Activated T-cell treated with anti-CD3 and anti-CD28 coated beads for 24 hours (primary cell): ENCODE measurements at places on chromosomes 7 and 10.

DNA sequence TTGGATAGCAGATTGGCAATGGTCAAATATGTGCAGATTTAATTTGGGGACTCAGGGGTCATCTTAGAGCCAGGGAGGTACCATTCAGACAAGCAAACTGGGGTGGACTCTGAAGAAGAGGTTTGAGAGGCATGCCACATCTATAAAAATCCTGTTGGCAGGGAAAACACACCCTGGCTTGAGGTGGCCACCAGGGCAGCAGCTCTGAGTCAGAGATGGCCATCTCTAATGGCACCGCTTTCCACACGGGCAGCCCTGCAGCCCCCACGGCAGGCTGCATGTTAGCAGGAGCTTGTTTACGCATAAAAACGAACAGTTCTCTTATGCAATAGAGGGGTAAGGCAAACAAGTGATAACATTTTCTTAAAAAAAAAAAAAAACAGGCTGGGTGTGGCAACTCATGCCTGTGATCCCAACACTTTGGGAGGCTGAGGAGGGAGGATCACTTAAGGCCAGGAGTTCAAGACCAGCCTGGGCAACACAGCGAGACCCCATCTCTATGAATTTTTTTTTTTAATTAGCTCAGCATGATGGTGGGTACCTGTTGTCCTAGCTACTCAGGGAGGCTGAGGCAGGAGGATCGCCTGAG is 14.9 kb downstream of the DLG5 start:
- DNase-seq: no peak

- DNase-seq: no peak
Measured at GRCh38 chr10:83723080-83723479, 416.2 kb upstream of the GHITM start.

DNA sequence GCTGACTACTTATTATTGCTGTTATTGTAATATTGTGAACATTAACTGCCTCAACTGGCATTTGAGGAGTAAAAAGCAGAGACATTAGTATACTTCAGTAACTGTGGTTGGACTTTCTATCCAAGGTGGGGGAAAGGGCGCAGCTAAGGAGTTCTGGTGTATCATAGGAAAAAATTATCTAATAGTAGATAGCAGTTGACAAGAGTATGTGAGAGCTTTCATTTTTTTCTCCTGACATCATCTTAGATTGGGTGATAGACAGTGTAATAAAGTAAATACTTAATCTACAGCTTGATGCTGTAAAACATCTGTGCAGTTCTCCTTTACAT is 68.9 kb downstream of the PHTF2 start:
- DNase-seq: no peak

DNA sequence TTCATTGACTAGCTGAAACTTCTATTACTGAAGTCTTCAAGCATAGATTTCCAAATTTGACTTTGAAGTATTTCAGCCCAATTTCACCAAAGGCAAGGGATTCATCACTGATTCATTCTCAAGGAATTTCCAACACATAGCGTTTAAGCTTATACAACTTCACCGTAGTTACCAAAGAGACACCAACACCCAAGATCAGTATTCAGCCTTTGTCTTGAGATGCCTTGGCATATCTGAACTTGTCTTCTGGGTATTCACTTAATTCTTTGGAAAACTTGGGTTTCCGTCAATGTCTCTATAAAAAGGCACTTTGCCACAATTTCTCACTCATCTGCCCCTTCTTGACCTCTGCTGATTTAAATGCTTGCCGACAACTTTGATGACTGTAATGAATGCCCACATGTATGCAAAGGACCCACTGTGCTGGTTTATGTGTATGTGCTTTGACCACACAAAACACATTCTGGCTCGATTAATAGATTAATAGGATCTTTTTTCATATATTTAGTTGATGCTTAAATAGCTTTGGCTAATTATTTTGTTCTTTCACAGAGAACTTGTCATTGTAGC is 49.6 kb downstream of the TES start:
- DNase-seq: no peak

DNA sequence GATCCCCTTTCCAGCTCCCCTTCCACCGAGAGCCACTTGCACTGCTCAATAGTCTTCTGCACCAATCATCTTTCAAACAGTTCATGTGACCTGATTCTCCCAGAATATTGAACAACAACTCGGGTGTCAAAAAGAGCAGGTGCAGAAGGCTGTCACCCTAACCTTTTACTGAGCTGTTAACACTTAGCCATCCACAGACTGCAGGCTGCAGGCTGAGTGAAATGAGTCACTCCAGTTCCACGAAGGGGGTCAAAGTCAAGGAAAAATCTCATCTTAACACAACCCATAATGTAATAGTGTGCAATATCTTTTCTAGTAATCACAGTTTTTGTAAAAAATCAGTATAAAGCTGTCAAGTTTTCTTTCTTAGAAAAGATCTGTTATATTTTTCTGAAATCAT is 63.1 kb downstream of the MTPAP start:
- no peak for DNase-seq

- DNase-seq: no peak
Measured at GRCh38 chr7:84107259-84107658, 87.3 kb downstream of the SEMA3A start.

- no peak for DNase-seq
Measured at GRCh38 chr10:7261351-7261750, 149.5 kb downstream of the SFMBT2 start.

DNA sequence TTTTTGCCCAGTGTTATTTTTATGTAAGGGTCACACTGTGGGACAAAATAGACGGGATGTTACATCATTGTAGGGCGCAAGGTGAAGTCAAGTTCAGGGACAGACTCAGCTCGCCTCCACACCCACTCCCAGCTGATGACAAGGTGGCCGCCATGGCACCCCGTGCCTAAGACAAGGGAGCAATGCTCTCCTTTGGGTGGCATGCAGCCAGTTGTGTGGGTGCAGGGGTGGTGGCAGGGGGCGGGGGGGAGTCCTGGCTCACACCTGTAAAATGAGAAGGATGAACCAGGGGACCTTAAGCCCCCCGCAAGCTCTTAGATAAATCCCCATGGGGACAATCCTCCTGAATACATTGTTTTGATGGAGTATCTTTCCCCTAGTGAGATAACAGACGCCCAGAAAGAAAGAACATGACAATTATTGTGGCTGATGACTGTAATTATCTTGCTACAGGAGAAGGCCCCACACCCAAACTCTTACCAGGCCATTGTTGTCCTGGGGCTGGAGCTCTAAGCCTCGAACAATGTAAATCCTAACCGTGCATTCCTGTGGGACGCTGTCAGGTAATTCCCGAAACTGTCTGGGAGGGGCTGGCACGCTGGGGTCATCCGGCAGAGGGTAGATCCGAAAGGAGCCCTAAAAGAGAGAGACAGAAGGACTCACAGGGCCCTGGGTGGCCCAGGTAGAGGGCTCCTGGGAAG is 148.7 kb downstream of the MYOF start:
- no peak for DNase-seq

GRCh38 chr7:80054356-80054755 is 80.3 kb upstream of the GNAI1 start:
- no peak for DNase-seq

DNA sequence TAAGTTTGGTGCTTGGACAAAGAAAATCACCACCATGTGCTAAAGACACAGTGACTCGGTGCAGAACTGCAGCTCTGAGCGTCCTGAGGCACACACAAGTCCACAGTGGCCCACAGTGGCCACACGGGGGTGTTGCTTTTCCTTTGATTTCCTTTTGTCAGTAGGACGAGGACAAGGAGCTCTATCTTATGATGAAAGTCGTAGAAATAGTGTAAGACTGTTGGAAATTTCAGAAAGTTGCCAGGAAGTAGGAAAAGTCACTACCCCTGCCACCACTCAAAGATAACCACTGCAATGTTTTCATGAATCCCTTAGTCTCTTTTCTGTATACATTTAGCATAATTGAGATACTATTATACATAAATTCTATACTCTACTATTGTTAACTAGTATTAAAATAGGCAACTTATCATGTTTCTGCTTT is 146.0 kb downstream of the TNS3 start:
- DNase-seq: no peak

- DNase-seq: no peak
Measured at GRCh38 chr7:81618396-81619014, 151.3 kb downstream of the HGF start.

GRCh38 chr7:98116656-98117461 is 10.2 kb downstream of the LMTK2 start:
- no peak for DNase-seq

GRCh38 chr10:107390563-107390962 is 226.1 kb upstream of the SORCS1 start:
- no peak for DNase-seq

GRCh38 chr7:22174574-22174953 is 182.4 kb downstream of the RAPGEF5 start:
- DNase-seq: no peak

DNA sequence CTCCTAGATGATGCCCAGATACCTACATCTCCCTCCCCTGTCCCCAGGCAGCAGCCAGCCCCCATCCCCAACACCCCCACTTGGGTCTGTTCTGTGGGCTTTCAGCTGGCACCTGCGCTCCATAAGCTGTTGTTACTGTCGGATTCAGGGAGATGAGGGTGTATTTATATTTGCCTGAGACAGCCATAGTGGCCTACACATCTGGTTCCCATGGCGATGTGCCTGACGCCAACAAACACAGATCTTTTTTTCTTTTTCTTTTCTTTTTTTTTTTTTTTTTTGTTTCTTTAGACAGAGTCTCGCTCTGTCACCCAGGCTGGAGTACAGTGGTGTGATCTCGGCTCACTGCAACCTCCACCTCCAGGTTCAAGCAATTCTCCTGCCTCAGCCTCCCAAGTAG is 73.1 kb downstream of the CLIP2 start:
- DNase-seq: no peak

GRCh38 chr7:33667196-33667595 is 238.1 kb upstream of the BMPER start:
- no peak for DNase-seq

GRCh38 chr7:51606601-51607154 is 290.1 kb upstream of the COBL start:
- no peak for DNase-seq

DNA sequence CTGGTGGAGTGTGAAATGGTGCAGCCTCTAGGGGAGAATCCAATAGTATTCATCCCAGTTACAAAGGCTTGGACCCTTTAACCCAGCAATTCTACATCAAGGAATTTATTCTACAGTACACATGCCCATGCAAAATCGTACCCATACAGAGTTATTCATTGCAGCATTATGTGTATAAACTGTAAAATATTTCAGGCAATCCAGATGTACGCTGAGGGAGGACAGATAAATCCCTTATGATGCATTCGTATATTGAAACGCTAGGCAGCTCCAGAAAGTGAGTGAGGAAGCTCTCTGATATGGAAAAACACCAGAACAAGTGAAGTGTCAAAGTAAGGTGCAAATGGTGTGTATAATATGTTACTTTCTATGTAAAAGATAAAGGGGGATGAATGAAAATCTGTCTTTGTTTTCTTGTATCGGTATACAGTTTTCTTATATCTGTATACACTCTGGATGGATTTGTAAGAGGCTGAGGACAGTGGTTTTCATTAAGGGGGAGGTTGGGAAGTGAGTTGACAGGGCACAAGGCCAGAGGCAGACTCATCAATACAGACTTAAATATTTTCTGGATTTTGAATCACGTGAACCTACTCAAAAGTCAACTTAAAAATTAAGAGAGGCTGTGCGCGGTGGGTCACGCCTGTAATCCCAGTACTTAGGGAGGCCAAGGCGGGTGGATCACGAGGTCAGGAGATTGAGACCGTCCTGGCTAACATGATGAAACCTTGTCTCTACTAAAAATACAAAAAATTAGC is 17.1 kb downstream of the VWA2 start:
- no peak for DNase-seq

- DNase-seq: no peak
Measured at GRCh38 chr7:17487343-17487742, 188.9 kb downstream of the AHR start.

DNA sequence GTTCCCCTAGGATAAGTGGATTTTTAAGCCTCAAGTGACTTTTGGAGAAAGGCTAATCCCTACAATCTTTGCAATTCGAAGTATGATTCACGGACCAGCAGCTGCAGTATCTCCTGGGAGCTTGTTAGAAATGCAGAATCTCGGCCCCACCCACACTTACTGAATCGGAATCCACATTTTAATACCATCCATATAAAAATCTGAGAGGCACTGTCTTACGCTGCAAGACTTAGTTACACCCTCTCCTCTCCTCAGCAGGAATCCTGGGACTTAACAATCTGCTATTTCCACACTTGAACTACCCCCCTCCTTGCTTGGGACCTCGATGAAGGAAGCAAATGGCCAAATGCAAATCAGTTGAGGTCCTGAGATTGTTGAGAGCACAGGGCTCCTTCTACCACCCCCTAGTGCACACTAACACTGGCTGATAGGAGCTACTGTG is 21.0 kb downstream of the ITPRIP start:
- no peak for DNase-seq

- DNase-seq: no peak
Measured at GRCh38 chr7:19690736-19691135, 18.1 kb downstream of the POLR1F start.

DNA sequence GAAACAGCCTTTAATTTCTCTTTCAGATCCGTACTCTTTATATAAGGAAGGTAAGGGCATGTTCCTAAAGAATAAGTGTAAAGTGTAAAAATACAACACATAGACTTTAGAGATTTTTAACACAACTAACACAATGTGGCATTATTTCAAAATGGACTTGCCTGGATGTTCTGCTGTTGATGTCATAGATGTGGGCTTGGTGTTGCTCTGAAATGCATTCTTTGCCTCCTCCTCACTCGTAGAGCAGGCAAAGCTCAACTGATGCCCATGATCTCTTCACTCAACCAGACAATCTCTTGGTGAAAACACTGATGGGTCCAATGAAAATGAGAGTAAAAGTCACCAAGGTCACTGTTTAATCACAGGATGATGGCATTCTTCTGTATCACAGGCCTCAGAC is 174.2 kb upstream of the TCERG1L start:
- no peak for DNase-seq

DNA sequence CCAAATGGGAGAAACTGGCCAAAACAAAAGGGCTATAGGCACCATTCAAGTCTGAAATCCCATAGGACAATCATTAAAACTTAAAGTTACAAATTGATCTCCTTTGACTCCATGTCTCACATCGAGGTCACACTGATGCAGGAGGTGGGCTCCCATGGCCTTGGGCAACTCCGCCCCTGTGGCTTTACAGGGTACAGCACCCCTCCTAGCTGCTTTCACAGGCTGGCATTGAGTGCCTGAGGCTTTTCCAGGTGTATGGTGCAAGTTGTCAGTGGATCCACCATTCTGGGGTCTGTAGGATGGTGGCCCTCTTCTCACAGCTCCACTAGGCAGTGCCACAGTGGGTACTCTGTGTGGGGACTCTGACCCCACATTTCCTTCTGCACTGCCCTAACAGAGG is 662.1 kb downstream of the XPNPEP1 start:
- DNase-seq: no peak

GRCh38 chr10:125599194-125599593 is 83.8 kb downstream of the TEX36 start:
- no peak for DNase-seq

DNA sequence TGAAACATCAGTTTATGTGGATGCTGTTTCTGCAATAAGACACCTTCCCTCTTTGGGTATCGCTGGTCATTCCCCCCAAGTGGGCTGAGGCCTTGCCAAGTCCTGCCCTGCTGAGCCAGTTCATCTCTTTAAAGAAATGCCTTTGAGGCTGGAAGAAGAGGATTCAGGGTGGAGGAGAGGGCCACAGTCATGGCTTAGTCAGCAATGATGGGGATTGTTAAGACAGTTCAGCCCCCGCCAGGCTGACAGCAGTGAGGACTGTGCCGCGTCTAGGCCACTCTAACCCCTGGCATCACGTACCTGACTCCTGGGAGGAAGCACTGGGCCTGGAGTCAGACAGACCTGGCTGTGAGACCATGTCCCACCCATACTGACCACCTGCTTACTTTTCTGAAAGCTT is 48.3 kb downstream of the PNLIPRP2 start:
- DNase-seq: no peak
